Lower leg skin (tissue), 4 donors: ENCODE measurements at places on chromosomes 4 and X. TPM values are rescaled to one million over a fixed set of nuclear protein-coding genes. Genes with fewer than 3 reads are reported as not detected.

- no peak for DNase-seq
Measured at GRCh38 chr4:94558392-94558904, 106.7 kb downstream of the PDLIM5 start.

- DNase-seq, result no peak
Measured at GRCh38 chr4:15194520-15194919, 192.2 kb downstream of the CPEB2 start.

DNA sequence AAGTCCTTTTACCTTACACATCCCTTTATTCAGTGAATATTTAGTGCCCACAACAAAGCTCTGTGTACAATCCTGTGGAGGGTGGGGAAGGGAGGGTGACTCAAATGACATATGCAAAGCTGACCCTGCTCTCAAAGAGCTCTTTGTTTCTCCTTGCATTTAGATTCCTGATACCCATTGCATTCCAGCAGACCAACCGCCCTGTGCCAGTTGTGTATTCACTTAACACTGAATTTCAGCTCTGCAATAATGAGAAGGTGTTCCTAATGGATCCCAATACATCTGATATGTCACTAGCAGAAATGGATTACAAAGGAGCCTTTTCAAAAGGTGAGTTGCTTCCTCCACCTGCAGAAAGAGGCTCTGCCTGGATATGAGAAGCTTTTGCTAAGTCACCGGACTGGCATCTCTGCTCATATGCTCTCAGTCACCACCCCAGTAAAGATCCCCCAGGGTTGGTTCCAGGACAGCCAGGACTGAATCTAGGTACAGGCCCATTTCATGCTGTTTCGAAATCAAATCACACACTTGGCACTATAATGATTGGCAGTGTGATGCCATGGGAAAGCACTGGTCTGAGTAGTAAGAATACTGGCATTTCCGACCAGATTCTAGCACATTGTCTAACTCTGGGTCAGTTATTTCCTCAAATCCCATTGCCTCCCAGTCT is 17.1 kb upstream of the ANXA3 start:
- DNase-seq, result no peak

The RTL9 gene
- not detected for total RNA-seq

The SMAD1 gene
- total RNA-seq, result 46.1 TPM
